NCI-H446 (cell line): ENCODE measurements at places on chromosomes 3 and 15.

DNA sequence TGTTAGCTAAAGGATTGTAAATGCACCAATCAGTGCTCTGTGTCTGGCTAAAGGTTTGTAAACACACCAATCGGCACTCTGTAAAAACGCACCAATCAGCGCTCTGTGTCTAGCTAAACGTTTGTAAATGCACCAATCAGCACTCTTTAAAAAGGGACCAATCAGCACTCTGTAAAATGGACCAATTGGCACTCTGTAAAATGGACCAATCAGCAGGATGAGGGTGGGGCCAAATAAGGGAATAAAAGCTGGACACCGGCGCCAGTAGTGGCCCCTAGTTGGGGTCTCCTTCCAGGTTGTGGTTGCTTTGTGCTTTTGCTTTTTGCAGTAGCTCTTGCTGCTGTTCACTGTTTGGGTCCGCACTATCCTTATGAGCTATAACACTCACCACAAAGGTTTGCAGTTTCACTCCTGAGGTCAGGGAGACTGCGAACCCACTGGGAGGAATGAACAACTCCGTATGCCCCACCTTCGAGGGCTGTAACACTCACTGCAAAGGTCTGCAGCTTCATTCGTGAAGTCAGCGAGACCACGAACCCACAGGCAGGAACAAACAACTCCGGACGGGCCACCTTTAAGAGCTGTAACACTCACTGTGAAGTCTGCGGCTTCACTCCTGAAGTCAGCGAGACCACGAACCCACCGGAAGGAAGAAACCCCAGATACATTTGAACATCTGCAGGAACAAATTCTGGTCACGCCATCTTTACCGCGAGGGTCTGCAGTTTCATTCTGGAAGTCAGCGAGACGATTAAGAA lies 1.1 kb upstream of the SUCLG2 start:
- DNase-seq, result no peak

DNA sequence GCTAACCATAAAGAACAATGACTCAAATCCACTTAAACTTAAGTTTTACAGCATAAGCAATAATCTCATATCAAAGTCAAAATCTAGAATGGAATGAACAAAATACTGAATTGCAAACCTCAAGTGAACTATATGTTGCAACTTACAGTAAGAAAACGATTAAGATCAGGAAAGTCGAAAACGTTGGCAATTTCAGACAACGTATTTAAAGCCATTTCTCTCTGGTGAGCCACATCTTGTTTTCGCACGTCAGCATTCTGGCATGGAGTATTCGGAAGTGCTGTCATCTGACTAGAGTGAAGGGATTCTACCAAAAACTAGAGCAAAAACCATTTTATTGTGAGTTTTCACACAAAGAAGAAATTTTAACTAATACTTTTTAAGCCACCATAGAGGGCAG lies 28.5 kb downstream of the ATR start:
- DNase-seq, result no peak

- DNase-seq, result peak; percentile 2
Observed at GRCh38 chr15:76363251-76363650, 26.7 kb downstream of the ISL2 start.

DNA sequence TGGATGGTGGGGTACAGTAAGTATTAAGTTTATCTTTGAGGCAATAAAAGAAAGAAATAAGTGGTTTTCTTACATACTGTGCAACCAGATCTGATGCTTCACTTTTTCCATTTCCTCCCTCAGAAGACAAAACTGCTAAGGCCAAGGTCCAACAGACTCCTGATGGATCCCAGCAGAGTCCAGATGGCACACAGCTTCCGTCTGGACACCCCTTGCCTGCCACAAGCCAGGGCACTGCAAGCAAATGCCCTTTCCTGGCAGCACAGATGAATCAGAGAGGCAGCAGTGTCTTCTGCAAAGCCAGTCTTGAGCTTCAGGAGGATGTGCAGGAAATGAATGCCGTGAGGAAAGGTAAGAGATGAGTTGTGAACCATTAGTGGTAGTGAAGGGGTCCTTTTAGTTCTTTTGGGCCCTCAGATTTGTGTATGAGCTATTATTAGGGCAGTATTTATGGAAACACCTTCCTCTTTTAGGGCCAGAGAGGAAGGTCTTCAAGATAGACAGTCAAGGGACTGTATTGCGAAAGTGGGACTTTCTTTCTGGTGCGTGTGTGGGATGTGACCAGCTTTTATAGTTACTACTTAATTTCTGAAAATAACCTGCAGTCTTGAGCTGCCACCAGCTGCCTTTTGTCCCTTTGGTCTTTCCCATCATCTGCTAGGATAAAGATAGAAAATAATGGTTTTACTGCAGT lies 4.6 kb downstream of the ALAS1 start:
- DNase-seq, result no peak

GRCh38 chr3:29138171-29138570 lies 142.7 kb upstream of the RBMS3 start:
- no peak for DNase-seq

DNA sequence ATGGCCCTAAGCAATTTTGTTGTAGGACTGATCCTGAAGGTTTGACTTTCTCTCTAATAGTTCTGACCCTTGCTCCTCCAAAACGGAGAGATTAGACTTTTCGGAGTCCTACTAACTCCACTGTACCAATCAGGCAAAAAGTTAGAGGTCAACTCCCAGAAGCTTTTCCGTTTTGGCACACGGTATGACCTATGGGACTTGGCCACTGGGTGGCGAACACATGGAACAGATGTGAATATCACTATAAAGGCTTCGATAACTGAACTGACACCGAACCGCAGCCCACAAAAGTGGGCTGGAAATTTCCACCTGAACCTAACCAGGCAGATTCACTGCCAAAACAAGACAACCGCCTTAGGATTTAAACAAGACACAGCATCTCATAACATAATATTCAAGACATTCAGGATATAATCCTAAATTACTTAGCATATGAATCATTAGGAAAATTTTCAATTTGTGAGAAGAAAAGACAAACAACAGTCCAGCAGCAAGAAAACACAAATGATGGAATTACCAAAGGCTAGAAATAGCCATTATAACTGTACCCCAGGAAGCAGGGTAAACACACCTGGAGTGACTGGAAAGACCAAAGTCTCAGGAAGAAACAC lies 12.2 kb upstream of the TM2D3 start:
- no peak for DNase-seq

GRCh38 chr3:55937301-55937700 lies 450.2 kb upstream of the WNT5A start:
- DNase-seq, result no peak

DNA sequence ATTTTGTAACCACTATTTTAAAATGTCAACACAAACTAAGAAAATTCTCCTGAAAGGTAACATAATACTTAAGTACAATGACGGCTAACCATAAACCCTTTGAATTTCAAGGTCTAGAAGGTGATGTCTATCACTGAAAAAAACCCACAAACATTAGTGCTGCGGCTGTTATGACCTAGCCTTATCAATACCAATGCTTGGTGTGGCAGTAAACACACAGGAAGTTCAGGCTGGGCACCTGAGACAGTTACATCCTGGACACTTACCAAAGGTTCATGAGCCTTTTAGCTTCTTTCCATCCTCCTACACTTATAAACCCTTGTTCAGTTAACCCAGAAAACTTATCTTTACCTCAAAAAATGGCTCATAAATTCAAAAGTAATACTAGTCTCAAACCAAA lies 5.8 kb downstream of the HSPBAP1 start:
- no peak for DNase-seq

GRCh38 chr15:38195191-38195901 lies 57.3 kb upstream of the SPRED1 start:
- DNase-seq, result no peak

DNA sequence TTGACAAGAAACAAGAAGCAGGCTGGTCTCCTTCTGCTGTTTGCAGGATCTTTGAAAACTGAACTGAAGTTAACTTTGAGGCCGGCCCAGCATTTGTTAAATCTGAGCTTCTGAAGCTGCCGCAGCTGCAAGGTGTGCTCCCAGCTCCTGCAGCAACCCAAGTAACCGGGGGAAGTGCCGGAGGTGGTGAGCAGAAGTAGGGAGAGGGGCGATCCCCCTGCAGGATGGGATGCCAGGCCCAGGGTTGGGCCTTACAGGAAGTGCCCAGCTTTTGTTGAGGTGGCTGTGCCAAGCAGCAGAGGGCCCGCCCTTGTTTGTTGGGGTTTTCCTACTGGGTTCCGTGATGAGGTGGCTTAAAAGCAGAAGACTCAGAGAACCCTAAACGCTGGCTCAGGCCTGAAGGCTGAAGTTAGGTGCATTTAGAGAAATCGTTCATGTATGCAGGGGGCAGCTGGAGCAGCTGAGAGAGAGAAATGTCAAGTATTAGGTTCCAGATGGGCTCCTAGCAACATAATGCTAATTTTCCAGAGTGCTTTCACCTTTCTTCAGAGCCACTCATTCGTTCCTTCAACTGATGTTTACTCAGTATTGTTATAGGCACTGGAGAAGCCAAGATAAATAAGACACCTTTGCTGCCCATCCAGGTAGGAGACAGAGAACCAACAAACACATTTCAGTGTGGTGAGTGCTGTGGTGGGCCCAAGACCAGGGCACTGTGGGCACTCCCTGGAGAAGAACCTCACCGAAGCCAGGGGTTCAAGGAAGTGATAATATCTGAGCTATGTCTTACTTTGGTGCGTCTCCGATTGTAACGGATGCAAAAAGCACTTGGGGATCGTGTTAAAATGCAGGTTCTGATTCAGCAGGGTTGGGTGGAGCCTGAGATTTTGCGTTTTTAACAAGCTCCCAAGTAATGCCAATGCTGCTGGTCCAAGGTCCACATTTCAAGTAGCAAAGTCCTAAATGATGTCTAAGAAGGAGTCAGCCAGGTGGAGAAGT lies 42.2 kb upstream of the PLCL2 start:
- no peak for DNase-seq

GRCh38 chr3:65713016-65713415 lies 325.7 kb downstream of the MAGI1 start:
- no peak for DNase-seq

- no peak for DNase-seq
Observed at GRCh38 chr15:65927545-65927944, 58.3 kb downstream of the RAB11A start.

DNA sequence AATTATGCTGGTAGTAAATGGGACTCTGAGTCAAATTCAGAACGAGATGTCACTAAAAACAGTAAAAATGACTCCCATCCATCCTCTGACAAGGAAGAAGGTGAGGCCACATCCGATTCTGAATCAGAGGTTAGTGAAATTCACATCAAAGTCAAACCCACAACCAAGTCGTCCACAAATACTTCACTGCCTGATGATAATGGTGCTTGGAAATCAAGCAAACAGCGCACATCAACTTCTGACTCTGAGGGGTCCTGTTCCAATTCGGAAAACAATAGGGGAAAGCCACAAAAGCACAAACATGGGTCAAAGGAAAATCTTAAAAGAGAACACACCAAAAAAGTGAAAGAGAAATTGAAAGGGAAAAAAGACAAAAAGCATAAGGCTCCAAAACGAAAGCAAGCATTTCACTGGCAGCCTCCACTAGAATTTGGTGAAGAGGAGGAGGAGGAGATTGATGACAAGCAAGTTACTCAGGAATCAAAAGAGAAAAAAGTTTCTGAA lies 15.1 kb upstream of the ZBTB47 start:
- no peak for DNase-seq

GRCh38 chr3:185659942-185660921 lies 74.1 kb downstream of the SENP2 start:
- peak; percentile 68 for DNase-seq

DNA sequence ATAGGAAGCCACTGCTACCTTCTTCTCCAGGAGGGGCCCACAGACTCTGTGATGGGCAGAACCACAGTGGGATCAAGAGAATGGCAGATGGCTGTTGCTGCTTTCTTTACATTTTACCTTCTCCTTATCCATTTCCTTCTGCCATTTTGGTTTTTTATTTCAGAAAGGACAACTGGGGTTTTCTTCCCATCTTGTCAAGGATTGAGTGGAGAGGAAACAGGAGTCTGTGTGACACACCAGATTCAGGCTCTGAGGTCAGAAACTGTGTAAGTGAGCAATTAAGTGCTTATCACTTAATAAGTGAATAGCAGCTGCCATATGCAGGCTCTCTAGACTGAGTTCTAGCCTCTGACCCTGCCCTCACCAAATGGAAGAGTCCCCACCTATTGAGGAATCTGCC lies 47.3 kb downstream of the ITGB5 start:
- no peak for DNase-seq
